ENCODE measurements at places on chromosomes 13 and 19. TPM values are rescaled to one million over a fixed set of nuclear protein-coding genes. Genes with fewer than 3 reads are reported as not detected.

DNA sequence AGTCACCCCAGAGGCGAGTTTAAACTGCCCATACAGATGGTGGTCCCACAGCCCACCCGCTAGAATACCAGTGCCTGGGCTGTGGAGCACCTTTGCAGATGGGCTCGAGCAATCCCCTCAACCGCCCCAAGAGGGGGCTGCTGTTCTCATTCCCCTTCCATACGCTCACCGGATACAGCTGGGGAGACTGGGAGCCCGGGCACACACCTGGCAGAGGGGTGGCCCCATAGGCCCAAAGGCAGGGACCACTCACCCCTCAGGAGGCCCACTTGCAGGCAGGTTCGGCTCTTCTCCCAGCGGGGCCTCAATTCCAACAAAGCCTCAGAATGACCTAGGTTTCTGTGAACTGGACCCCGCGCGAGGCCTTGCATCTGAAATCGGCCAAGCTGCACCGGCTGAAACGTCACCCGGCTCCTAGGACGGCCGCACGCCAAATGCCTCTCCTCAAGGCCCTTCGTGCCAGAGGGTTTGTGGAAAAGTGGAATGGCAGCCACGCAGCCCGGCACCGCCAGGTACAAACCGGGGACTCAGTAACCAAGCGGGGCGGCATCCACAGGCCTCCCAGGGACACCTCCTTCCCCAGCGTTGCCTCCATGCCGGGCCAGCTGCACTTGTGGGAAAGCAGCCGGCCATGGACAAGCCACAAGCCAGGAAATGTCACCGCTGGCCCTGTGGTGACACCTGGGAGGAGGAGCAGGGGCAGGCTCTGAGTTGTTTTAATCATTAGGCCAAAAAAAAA, 18.7 kb downstream of the MLLT1 start:
- H3K36me3 ChIP-seq = peaks cover 69% of the 10 kb centered on the region
- no peak overlapping the region for H3K4me3 ChIP-seq
- no peak for DNase-seq
- no peaks in the 10 kb centered on the region for H3K27me3 ChIP-seq
- H3K4me1 ChIP-seq = peaks cover 23% of the 10 kb centered on the region

- H3K27me3 ChIP-seq = no peaks in the 10 kb centered on the region
- no peak for DNase-seq
- no peaks in the 10 kb centered on the region for H3K4me1 ChIP-seq
- H3K27ac ChIP-seq = no peak overlapping the region
- peaks cover 2% of the 10 kb centered on the region for H3K36me3 ChIP-seq
Observed at GRCh38 chr13:102816708-102817107, 17.8 kb downstream of the BIVM start.

DNA sequence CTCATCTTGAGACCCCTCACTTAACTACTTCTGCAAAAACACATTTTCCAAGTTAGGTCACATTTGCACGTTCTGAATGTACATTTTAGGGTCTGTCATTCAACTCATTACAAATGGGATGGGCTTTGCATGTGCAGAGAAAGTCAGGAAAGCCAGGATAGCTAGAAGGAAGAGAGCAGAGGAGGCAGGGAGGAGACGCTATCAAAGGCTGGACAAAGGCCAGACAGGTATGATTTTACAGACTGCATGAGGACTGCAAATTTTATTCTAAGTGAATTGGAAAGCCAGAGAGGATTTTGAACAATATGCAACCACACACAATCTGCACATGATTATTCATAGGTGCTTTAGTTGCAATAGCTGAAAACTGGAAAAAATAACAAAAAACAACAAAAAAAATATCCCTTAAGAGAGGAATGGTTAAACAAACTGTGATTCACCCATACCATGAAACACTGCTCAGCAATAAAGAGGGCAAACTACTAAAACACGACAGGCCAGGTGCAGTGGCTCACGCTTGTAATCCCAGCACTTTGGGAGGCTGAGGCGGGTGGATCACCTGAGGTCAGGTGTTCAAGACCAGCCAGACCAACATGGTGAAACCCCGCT, 21.1 kb downstream of the SYDE1 start:
- DNase-seq = no peak
- no peak overlapping the region for H3K27ac ChIP-seq
- H3K36me3 ChIP-seq = peaks cover 8% of the 10 kb centered on the region
- no peak overlapping the region for H3K4me3 ChIP-seq
- H3K27me3 ChIP-seq = no peaks in the 10 kb centered on the region
- peaks cover 22% of the 10 kb centered on the region for H3K4me1 ChIP-seq

GRCh38 chr13:48775804-48776203, 122.1 kb downstream of the CYSLTR2 start:
- H3K4me1 ChIP-seq = peaks cover 2% of the 10 kb centered on the region
- H3K27me3 ChIP-seq = no peaks in the 10 kb centered on the region
- no peak overlapping the region for H3K4me3 ChIP-seq
- H3K27ac ChIP-seq = no peak overlapping the region
- no peaks in the 10 kb centered on the region for H3K36me3 ChIP-seq
- DNase-seq = no peak

DNA sequence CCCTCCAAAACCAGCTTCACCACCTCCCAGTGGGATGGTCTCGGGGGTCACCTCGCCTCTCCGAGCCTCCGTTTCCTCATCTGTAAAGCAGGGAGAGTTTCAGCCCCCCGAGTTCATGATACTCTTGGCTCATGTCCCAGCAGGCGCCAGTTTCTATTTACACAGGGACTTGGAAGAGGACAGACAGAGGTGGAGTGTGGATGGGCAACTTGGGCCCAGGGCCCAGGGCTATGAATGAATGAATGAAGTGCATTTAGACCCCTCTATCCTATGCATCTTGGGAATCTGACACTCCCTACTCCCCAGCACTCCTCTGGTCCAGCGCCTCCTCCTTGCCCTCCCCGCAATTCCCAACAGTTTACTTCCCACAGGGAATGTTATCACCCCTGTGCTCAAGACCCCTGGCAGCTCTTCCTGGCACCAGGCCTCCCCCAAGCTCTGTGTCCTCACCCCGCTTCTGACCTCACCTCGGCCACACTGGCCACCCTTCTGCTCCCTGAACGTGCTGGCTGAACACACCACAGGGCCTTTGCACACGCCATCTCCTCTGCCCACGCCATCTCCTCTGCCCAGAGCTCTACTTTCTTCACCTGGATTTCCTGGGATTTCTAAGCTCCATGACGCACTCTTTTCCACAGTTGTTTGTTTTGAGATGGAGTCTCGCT, 4.9 kb upstream of the C2CD4C start:
- H3K27me3 ChIP-seq = peaks cover 9% of the 10 kb centered on the region
- H3K4me1 ChIP-seq = peaks cover 31% of the 10 kb centered on the region
- H3K27ac ChIP-seq = no peak overlapping the region
- no peak for DNase-seq

The CEACAM8 gene
- 7.4 TPM for total RNA-seq

The FCGBP gene
- 3.7 TPM for total RNA-seq

The PCDH9 gene
- 180 TPM for total RNA-seq

The KMT2B gene
- total RNA-seq = 8.2 TPM

The ZNF415 gene
- 27.3 TPM for total RNA-seq

The MAP3K10 gene
- 11.1 TPM for total RNA-seq

The NLRP5 gene
- total RNA-seq = not detected

The ZNF90 gene
- 2.8 TPM for total RNA-seq

The IGFL1 gene
- total RNA-seq = not detected

All from spinal cord (tissue), 10 donors.